ENCODE measurements at places on chromosomes 5 and 9.

DNA sequence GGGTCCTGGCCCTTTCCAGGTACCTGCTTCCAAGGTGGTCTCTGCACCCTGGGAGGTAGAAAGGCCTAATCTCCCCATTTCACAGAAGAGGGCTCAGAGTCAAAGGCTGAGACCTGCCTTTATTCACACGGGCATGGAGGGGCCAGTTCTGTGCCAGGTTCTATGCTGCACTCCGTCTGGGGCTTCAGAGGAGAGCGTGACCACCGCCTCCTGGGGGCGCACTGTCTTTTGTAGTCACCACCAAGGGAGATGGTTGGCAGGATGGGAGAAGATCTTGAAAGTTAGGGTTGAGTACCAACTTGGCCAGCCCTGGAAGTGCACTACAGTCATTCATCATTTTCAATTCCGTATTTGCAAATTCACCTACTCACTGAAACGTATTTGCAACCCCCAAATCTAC is 23.7 kb upstream of the PRDM12 start:
- no peak for DNase-seq

GRCh38 chr5:10513501-10514442 is 50.1 kb upstream of the ANKRD33B start:
- no peak for DNase-seq

DNA sequence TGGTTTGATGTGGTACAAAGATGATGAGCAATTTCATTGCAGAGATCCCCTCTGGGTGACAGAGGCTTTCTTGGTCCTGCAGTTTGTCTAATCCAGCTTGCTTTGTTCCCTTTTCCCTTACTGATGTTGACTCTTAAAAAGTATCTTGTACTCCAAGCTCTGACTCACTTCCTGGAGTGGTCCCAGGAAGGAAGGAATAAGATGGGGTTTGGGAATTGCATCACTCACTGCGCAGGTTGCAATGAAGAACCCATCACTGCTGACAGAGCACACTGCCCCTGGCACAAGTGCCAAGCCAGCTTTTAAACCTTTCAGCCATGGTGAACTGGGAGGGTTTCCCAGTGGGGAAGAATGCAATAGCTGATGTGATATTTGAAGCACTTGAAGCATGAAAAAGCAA is 662.2 kb upstream of the CTNND2 start:
- no peak for DNase-seq

DNA sequence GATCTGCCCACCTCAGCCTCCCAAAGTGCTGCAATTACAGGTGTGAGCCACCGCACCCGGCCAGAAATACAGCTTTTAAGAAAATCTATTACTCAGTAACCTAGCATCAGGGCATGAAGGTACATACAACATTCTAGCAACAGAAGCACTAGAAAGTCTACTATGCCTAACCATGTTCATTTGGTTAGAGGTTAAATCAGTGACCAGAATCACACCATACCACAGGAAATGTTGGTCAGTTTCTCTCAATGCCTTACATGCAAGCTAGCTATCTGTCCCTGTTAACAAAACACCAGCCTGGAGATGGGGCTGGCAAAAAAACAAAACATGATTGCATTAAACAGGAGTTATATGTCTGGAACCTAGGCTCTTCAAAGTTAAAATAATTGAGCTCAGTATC is 104.1 kb downstream of the STRBP start:
- no peak for DNase-seq

DNA sequence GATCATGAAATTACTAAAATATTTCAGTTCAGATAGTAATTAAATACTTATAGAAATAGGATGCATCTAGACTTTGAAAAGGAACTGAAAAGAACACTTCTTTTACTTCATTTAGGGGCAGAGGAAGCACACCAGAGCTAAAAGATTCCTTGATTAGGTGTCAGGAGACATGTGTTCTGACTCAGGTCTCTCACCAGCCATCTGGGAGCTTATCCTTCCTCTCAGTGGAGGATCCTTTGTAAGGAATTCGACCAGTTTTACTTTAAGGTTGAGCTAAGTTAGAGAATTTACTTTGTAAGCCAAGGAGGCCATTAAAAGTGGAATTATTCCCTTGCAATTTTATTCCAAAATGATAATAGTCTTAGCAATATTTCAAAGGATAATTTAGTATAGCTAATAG is 16.7 kb downstream of the VCAN start:
- no peak for DNase-seq

GRCh38 chr9:126236273-126236672 is 90.4 kb upstream of the MVB12B start:
- no peak for DNase-seq

GRCh38 chr5:52694648-52695047 is 93.1 kb upstream of the ITGA1 start:
- DNase-seq: no peak

- no peak for DNase-seq
Observed at GRCh38 chr9:112861638-112862555, 28.8 kb downstream of the SLC46A2 start.

DNA sequence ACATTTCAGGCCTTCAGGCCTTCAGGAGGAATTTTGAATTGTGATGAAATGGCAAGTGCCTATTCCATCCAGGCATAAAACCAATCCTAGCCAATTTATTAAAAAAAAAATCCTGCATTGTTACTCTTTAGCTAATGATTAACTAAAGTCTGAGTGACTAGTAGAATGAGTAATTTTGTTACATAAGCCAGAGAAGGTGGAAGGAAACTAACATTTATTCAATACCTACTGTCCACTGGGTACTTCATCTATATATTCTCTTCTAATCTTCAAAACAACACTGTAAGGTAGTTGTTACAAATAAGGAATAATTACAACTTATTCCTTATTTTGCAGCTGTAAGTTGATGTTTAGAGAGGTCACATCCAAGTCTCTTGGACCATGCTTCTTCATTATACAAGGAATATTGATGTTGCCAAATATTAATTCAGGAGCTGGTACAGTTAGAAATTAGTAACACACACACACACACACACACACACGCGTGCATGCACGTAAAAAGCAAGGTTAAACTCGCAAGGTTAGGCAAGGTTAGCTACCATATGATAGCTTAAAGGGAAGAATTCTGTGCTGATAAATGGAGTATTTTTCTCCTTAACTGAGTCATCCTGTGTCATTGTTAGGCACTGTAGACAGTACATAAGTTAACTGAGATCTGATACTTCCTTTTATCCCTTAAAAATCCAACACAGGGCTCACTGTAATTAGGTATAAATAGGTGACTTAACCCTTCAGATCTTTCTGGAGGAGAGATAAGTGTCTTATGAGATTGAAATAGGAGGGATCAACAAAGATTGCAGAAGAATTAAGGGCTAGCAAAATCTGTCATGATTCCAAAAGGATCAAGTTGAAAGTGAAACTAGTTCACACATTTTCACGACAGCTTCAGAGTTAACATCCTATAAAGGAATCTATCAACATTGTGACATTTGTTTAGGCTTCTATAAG is 596.9 kb downstream of the PDE4D start:
- no peak for DNase-seq

- DNase-seq: no peak
Observed at GRCh38 chr9:123162791-123163345, 105.5 kb downstream of the STRBP start.

DNA sequence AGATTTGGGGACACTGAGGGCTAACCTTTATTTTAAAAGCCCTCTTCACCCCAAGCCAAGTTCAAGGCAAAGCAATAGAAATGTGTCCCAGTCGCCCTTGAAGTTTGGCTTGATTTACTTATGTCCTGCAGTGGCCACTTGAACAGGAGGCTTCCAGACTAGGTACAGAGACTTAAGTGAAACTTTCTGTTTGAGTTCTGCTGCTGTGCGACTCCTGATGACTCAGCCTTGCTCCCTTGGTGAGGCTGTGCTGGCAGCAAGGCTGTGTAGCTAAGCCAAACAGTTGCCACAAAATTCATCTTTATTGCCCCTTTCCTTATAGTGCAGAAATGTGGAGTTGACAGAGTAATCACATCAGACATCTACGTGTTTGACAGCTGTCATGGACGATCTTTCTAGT is 68.8 kb upstream of the NTRK2 start:
- DNase-seq: no peak

- DNase-seq: no peak
Observed at GRCh38 chr5:31811210-31811609, 172.3 kb downstream of the PDZD2 start.

- no peak for DNase-seq
Observed at GRCh38 chr9:69073103-69073502, 37.6 kb downstream of the FXN start.

DNA sequence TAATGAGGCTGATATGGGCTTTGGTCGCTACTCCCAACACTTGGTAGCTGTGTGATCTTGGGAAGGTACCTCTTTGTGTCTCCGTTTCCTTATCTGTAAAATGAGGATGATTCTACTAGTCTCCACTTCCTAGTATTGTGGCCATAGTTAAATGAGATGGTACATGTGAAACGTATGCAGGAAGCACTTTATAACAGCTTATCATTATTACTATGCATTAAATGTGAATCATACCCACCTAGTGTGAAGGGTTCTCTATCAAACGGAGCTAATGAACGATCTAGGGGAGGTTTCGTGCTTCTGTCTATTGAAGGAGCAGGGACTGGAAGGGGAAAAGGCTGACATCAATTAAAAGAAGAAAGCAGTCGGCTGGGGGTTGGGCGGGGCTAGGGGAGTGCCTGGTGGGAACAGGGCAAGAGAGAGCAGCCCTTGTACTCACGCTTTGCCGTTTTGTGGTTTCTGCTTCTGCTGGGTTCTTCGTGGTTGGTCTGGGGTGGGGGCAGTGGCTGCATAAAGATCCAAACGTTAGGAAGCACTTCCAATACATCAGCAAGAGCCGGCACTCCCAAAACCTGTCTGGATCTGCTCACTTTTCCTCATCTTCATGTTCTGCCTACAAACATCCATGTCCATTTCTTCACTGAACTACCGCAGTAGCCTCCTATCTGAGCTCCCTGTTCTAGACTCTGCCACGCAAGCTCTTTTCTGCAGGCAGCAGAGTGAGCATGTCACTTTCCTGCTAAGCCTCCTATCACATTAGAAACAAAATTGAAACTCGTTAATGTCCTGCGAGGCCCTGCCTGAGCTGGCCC is 30.8 kb downstream of the LCP2 start:
- DNase-seq: peak; percentile 59

DNA sequence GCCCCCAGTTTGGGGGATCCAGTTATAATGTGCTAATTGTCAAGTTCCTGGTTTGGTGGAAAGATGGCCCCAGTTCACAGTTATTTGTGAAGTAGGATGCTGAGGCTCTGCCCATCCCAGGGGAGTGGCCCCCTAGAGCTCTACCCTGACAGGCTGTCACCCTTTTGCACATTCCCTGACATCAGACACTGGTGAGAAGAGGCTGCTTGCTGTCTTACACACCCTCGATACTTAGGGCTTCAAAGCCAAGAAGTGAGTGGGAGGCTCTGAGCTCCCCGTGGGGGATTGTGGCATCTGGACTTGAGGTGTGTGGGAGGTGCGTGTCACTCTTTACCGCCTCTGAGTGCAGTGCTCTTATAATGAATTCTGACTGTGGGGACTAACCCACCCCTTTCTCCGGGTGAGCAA is 168.5 kb downstream of the DOCK2 start:
- DNase-seq: peak; percentile 13

GRCh38 chr5:96984506-96985192 is 48.8 kb downstream of the LNPEP start:
- DNase-seq: no peak

- no peak for DNase-seq
Observed at GRCh38 chr9:91179237-91180138, 182.2 kb downstream of the AUH start.

GRCh38 chr9:78940121-78940855 is 631.5 kb upstream of the TLE4 start:
- no peak for DNase-seq

DNA sequence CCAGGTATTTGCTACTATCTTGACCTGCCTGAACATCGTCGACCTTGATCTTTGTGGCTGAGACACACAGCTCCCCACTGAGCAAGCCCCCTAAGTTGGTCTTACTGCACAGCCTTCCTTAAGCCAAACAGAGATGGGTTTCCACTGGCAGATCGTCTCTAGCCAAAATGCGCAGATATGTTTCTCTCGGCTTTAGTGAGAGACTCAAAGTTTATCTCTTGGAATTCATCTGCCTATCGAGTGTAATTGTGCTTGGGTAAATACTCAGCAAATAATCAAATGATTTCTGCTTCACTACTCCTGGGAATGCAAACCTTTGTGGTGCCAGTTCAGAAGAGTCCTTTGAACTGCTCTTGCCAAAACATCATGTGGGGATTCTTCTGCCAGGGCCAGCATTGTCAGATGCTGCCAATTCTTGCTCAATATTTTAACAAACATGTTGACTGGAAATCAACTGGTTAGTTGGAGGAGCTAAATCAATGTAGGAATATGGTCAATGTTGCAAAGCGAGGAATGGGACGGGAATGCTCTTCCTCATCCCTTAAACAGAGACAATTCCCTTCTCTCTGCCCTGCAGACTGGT is 141.2 kb upstream of the SLC28A3 start:
- no peak for DNase-seq

GRCh38 chr9:8871796-8872445 is 1072.3 kb upstream of the DMAC1 start:
- DNase-seq: no peak

GRCh38 chr5:178986326-178986960 is 8.7 kb downstream of the GRM6 start:
- DNase-seq: no peak

- no peak for DNase-seq
Observed at GRCh38 chr5:73851471-73852181, 225.6 kb downstream of the ARHGEF28 start.

DNA sequence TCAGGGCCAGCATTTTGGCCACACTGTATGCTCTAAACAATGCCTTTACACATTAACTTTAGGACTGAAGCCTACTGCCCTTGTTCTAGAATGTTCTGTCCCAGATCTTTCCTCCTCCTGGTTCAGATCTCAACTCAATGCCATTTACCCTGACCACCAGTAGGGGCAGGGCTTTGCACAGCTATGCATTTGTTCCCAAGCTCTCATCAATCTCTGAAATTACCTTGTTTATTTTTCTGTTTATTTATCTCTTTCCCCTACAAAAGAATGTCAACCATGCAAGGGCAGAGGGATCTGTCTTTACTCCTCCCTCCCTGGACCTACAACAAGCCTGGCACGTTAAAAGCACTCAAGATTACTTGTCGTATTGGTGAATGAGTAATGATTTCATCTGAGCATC is 612.9 kb downstream of the BNC2 start:
- no peak for DNase-seq

GRCh38 chr9:81599837-81600236 is 89.5 kb downstream of the TLE1 start:
- no peak for DNase-seq

DNA sequence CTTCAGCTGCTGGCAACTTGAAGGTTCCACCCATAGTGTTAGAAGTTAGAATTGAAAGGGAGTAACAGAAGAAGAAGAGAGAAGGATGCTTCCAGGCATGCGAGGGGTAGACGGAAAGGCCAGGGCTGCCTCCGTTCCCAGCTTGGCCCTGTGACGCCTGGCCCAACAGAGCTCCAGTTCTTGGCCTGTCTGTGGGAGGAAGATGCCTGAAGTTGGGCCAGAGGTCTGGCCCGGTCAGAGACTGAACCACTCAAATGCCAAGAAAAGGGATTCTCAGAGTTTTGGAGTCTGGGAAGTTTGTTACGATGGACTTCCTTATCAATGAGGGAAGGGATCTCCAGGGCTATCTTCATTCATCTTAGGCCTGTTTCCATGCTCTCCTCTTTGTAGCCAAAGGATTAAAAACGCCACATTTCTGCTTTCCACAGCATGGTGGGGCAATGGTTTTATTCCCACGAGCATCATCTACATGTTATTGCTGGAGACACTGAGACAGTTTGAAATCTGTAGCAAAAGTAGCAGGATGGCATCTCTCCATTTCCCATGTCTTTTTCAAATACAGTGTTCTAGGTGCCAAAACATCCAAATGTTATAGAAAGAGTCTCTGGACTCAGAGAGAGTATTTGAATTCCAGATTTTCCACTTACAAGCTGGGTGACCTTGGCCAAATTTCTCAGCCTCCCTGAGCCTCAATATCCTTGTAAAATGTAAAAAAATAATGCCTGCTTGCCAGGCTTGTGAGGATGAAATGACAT is 65.4 kb upstream of the ANKRD55 start:
- no peak for DNase-seq
